ENCODE measurements at places on chromosomes 6 and 20.

GRCh38 chr6:158043008-158043407 lies 61.3 kb downstream of the SYNJ2 start:
- DNase-seq = no peak

- no peak for DNase-seq
Observed at GRCh38 chr6:225907-226306, 66.4 kb upstream of the DUSP22 start.

DNA sequence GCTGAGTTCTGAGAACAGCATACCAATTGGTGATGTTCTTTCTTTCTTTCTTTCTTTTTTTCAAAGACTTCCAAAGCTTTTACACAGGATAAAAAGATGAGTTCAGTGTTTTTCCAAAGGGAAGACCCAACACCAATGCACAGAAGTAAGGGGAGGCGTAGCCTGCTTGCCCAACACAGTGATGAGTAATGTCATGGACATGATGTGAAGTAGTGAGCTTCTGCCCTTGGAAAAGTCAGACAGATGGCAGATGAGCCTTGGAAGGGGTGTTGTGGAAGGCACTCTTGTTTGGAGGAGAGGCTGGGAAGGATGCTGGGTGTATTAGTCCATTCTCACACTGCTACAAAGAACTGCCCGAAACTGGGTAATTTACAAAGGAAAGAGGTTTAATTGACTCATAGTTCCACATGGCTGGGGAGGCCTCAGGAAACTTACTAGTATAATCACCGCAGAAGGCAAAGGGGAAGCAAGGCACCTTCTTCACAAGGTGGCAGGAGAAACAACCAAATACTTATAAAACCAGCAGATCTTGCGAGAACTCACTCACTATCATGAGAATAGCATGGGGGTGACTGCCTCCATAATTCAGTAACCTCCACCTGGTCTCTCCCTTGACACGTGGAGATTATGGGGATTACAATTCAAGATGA lies 12.6 kb downstream of the LRP11 start:
- no peak for DNase-seq

DNA sequence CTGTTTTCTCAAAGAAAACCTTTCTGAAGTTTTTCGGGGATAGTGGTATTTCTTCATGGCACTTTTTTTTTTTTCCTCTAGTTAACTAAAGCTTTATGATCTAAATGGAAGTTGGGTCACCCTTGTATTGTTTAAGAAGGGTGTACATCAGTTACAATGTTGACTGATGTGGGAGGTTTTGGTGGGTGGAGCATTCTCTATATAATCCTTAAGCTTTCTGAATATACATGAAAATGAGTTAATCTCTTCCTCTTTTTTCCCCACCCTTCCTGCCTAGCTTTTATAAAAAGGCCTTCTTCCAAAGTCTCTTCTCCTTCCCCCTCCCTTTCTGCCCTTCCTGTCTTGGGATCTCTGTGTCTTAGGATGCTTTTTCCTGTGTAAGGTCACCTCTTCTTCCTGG lies 47.2 kb downstream of the DHX35 start:
- no peak for DNase-seq

- DNase-seq = no peak
Observed at GRCh38 chr6:109477725-109478124, 5.3 kb downstream of the ZBTB24 start.

DNA sequence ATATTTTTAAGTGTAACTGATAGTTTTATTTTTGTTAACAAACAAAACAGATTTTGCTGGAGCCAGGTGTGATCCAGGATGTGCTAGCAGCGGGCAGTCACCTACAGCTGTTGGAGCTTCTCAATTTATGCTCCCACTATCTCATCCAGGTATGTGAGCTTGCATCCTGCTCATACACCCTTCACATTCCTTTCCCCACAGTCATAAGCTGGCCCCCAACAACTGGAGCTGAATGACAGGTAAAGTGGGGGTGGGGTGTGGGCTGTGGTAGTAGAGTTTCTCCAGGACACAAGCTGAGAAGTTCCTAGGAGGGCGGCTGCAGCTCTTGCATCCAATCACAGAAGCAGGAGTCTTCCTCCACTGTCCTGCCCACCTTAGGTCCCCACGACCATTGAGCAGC lies 140.1 kb downstream of the KLHL32 start:
- DNase-seq = no peak

DNA sequence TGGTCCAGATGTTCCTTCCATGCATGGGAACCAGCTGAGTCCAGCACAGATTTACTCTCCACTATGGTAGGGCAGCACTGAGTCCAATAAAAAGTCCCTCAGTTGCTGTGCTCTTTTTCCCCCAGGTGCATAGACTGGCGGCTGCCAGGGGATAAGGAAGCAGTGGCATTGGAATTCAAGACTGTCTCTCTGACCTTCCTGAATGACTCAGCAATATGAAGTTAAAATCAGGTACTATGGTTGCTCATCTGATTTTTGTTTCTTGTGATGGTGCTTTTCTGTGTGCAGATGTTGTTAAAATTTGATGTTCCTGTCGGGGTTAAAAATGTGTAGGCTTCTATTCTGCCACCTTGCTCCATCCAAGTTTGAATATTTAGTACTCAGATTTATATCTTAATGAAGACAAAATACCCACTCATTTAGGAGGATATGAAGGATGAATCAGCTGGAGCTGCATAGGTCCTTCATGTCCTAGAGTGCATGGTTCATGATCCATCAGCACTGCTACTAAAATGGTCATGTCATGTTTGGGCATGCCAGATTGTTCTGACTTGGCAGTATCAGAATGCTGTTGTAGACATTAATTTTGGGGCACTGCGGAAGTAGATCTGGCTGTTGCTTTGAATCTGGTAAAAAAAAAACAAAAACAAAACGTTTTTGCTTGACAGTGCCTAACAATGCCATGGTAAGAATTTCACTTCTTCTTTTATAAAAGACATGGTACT lies 321.2 kb upstream of the MAP3K7 start:
- DNase-seq = no peak

All from NCI-H187 (cell line).